ENCODE measurements at places on chromosomes 6 and 20. TPM values are rescaled to one million over a fixed set of nuclear protein-coding genes. Genes with fewer than 3 reads are reported as not detected.

The PLAGL2 gene
- total RNA-seq = 44.4 TPM

- no peak for DNase-seq
Measured at GRCh38 chr6:22670605-22671004, 101.2 kb downstream of the HDGFL1 start.

DNA sequence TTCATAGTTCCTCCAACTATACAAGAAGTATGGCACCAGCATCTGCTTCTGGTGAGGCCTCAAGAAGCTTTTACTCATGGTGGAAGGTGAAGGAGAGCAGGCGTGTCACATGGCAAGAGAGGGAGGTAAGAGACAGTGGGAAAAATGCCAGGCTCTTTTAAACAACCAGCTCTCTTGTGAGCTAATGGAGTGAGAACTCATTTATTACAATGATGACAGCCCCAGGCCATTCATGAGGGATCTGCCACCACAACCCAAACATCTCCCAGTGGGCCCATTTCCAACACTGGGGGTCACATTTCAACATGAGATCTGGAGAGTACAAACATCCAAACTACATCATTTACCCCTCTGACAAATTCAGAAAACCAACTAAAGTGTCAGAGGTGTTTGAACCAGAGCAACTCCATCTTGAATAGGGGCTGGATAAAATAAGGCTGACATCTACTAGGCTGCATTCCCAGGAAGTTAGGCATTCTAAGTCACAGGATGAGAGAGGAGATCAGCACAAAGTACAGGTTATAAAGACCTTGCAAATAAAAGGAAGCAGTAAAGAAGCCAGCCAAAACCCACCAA is 2.2 kb upstream of the UBD start:
- no peak for DNase-seq

- DNase-seq = no peak
Measured at GRCh38 chr6:111185954-111186353, 98.7 kb downstream of the SLC16A10 start.

- no peak for DNase-seq
Measured at GRCh38 chr6:125781314-125781868, 9.4 kb upstream of the NCOA7 start.

Data from H9 (cell line).